ENCODE measurements at places on chromosomes 13 and 19.
A peak's percentile ranks its signal among the peaks of the same experiment; 100 is the strongest.

- DNase-seq = no peak
Measured at GRCh38 chr19:20321139-20321763, 154.2 kb downstream of the ZNF486 start.

DNA sequence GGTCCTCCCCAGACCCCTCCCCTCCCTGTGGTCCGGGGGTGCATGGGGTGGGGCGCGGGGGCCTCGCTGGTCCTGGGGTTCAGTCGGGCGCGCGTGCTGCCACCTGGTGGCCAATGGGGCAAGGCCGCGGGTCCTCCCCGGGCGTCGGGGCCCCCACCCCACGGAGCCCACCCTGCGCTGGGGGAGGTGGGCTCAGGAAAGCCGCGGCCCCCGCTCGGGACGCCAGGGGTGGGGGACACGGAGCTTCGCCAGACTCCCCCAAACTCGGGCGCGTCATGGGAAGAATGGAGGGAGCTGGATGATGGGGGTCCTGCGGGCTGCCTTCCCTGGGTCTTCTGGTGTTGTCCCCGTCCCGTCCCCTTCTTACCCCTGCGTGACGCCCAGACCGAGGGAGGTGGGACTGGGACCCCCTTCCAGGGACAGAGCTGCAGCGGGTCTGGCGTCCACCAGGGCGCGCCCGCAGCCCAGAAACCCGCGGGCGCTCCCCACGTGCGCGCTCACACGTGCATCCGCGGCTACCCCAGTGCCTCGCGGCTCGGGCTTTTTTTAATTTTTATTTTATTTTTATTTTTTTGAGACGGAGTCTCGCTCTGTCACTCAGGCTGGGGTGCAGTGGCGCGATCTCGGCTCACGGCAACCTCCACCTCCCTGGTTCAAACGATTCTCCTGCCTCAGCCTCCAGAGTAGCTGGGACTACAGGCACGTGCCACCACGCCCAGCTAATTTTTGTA is 19.8 kb upstream of the TCF3 start:
- DNase-seq = peak; percentile 25

GRCh38 chr19:44356383-44357111 is at the start of gene ZNF112:
Gene ZNF112 (minus strand): TSS chr19:44356680. CDS start chr19:44340539, 16,141 bp downstream.
- DNase-seq = no peak

- DNase-seq = no peak
Measured at GRCh38 chr13:39540929-39541605, 61.9 kb downstream of the LHFPL6 start.

DNA sequence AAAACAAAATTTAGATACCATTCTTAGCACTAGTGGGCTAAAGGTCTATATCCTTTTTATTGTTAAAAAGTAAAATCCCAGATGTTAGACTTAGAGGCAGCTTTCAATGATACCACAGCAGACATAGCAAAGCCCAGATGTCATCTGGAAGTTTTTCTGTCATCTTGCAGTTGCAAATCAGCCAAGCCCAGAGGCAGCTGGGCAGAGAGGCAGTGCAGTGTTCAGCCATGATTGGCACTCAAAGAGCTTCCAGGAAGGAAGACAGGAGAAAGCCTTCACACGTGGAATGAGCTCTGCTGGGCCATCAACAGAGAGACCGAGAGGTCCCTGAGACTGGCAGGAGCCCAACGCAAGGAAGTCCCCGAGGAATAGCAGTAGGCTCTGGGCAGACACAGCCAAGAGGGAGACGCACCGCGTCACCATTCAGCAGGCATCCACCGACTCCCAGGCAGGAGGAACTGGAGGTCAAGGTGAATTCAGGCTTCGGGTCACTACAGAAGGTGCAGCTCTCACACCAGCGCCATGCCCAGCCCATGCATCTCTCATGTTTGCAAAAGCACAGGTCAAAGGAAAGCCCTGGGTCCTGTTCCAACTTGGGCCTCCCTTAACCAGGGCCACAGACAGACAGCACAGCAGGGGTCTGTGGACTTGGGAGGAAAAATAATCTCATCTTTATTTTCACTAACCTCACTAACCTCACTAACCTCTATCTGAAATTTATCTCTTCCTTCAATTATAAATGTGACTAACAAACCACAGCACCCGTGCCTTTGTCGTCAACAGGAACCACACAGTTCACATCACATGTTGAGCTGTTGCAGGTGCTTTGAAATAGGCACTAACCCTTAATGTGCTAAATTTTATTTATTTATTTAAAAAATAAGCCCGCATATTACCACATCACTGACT is 54.9 kb downstream of the TUBGCP3 start:
- no peak for DNase-seq

- DNase-seq = no peak
Measured at GRCh38 chr13:29562786-29563438, 32.6 kb downstream of the SLC7A1 start.

GRCh38 chr13:44573071-44573470 is 3.1 kb downstream of the TSC22D1 start:
- no peak for DNase-seq

DNA sequence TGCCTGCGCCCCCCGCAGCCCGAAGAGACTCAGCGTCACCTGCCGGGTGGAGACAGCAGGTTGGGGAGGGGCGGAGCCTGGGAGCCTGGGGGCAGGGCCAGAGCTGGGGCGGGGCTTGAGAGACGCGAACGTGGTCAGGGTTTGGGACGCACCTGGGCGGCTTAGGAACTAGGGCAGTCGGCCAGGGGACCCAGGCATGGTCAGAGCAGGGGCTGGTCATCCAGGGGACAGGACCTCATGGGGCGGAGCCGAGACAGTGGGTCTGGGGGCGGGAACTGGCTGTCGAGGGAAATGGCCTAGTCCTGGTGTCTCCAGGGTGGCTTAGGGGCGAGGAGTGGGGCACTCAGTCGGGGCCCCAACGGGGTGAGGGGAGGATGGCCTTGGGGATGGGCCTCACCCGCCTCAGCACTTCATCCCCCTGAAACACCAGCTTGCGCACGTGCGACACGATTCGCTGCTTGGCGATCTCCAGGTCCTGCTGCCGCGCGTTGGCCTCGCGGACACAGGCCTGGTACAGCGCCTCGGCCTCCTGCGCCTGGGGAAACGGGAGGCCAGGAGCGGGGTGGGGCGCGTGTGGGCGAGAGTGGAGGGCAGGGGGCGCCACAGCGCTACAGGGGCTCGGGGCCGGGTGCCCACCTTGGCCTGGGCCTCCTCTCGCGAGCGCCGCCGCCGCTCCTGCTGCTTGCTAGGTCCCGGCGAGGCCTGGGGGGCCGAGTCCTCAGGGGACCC is 5.8 kb downstream of the GMIP start:
- DNase-seq = no peak

GRCh38 chr13:25806264-25806974 is 245.4 kb downstream of the SHISA2 start:
- no peak for DNase-seq

GRCh38 chr13:108561149-108561548 is 68.3 kb upstream of the MYO16 start:
- no peak for DNase-seq

DNA sequence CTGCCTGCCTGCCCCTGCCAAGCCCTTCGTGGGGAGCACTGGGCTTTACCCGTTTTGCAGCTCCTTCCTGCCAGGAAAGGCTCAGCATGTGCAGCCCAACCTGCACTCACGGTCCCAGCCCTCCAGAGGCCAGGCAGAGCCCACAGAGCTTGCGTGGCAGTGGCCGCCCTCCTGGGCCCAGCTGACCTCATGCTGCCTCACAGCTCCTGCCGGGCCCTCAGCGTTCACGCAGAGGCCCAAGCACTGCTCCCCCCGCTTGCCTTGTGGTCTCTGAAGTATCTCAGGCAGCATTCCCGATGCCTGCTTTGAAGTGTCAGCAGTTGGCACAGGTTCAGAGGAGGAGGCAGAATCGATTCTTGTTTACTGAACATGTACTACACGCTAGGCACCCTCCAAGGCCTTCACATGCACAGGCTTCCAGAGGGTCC is 32.5 kb downstream of the CAPN12 start:
- DNase-seq = no peak

DNA sequence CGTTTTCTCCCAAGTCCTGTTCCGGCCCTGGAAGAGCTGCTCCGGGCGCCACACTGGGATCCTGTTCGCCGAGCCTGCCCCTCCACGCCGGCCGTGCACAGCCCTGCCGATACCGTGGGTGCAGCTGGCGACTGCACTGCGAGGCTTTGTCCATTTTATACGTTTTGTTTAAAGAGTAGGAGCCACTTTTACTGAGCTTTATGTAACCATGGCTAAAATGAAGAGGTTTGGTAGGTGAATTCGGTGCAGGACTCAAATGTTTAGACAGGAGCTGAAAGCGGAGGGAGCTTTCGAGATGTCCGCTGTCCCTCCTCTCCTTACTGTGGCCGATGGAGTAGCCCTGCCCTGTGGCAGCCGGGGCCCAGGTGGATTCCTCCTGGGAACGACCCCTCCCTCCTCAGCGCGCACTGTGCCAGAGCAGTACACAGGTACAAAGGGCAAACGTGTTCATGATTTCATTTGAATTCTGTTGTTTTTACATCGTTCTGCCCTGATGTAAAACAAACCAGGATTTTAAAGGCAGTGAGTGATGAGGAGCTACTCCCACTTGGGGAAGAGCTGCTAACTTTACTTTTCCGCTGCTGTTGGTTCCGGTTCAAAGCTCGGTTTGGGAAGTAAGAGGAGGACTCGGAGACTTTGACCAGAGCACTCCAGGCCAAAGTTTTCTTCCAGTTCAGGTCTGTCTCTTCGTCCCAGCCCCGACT is 1.7 kb downstream of the COL4A2 start:
- no peak for DNase-seq

DNA sequence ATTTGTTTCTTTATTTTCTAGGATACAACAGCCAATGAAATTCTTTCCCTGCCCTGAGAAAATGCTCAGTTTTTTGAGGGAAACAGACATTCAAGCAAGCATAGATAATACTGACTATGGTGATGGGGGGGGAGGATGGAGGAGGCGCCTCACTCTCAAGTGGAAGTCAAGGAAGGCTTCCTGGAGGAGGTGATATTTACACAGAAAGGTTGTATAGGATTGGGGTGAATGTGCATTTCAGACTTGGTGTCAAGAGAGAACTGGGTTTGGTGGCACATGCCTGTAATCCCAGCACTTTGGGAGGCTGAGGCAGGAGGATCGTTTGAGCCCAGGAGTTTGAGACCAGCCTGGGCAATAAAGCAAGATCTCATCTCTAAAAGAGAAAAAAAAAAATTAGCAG is 12.2 kb upstream of the ADGRE1 start:
- DNase-seq = no peak

GRCh38 chr13:65615506-65615905 is 1614.6 kb downstream of the PCDH9 start:
- DNase-seq = no peak

DNA sequence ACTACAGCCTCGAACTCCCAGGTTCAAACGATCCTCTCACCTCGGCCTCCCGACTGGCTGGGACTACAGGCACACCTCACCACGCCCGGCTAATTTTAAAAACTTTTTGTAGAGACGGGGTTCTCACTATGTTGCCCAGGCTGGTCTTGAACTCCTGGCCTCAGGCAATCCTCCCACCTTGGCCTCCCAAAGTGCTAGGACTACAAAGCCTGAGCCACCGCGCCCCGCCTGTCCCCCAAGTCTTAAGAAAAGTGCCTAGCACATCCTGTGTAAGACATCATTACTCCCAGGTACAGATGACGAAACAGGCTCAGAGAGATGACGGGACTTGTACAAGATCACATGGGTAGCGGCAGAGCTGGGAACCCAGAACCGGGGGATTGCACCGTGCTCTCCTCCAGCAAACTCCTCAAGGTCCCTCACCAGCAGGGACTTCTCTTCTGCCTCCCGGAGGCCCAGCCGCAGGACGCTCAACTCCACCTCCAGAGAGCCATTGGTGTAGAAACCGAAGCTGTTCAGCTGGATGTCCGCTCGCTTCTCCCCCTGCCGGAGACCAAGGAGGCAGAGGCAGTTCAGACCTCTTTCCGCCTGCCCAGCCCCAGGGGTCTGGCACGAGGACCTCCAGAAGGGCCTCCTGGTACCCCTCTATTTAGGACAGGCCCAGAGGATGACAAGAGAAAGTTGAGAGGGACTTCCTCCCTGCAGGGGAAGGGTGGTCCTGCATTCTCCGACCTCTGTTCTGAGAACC is 1.0 kb downstream of the GPR108 start:
- DNase-seq = peak; percentile 50

DNA sequence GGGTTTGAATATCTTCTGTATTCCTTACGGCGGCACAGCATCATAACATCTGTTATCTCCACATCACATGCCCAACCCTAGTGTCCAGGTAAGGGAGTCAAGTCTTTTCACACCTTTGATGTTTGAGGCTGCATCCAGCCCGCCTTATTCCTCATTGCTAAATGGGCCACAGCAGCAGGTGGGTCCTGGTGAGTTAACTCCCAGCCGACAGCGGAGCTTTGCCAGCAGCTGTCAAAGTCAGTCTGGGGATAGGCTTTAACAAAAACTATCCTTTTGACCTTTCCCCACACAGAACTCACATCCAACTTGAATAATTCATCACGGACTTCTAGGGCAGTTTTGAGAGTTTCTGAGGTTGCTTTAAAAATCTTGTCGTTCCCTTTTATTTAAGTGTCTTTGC is 235.1 kb downstream of the DLEU7 start:
- DNase-seq = no peak

All from T follicular helper cell (primary cell).